ENCODE measurements at places on chromosomes 3 and 15. TPM values are rescaled to one million over a fixed set of nuclear protein-coding genes. Genes with fewer than 3 reads are reported as not detected.
A peak's percentile ranks its signal among the peaks of the same experiment; 100 is the strongest.

SEMA7A gene
- total RNA-seq = 36.2 TPM

BUB1B gene
- total RNA-seq = 108 TPM

C15orf62 gene
- total RNA-seq = not detected

SLC2A2 gene
- not detected for total RNA-seq

ROPN1 gene
- total RNA-seq = not detected

ABHD14A gene
- total RNA-seq = 10.5 TPM

DNA sequence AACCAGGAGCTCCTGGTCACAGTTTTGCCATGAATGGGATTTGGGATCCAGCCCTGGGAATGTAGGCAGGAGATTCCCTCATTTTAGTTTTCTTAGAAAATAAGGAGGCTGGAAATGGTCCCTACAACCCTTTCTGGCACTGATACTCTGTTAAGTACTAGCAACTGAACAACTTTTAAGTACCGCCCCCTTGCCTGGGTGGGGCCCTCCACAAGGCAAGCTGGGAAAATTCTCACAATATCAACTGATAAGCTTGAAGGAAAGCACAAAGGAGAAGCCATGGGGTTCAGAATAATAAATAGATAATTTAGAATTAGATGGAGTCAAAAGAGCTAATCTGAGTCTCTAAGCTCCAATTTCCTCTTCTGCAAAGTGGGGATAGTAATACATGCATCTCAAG, 4.2 kb upstream of the DGKG start:
- no peak for DNase-seq

DNA sequence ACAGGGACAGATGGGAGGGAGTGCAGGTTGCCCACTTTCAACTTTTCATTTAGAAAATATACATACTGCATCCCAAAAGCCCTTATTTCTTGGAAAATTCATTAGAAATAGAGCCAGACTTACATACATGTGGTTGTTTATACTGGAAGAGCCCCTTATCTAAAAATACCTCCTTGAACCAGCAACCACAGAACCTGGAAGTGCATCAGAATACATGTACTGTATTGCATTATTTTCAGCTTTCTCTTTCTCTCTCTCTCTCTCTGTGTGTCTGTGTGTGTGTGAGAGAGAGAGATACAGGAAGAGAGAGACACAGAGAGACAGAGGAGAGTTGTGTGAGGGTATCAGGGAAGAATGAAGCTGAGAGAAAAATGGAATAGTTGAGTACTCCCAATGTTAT, 29.5 kb upstream of the LSAMP start:
- no peak for DNase-seq

GRCh38 chr3:141784531-141784930, 21.3 kb downstream of the GRK7 start:
- no peak for DNase-seq

DNA sequence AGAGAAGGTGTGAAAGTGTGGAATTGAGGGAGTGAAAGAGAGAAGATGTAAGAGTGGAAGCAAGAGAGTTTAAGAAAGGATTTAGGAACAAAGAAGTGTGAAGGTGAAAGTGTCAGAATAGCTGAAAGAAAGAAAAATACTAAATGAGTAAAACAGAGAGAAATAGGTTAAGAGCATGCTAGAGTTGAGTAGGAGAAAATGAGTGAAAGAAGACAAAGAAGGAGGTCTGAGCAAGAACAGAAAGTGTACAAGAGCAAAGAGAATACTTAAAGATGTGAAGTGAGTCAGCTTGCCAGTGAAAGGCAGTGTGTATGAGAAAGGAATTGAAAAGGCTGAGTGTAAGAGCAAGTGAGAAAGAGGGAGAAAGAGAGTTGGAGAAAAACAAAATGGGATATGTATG, 348.8 kb upstream of the BCHE start:
- no peak for DNase-seq

DNA sequence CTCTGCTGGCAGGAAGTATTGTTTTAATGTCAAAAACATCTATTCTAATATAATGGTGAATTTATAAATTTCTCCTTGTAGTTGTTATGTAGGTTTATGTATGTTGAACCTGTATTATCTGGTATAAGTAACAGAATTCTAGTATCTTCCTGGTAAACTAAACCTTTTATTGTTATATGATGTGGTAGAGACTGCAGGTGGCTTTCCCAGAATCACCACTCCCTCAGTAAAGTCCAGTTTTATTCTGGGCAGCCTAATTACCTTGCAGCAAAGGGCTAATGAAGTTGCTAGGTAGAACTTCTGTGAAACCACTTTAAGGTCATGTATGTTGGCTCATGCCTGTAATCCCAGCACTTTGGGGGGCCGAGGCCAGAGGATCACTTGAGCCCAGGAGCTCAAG, 15.6 kb downstream of the CSNK1G1 start:
- DNase-seq = no peak

GRCh38 chr3:50484722-50485121, 18.7 kb downstream of the CACNA2D2 start:
- no peak for DNase-seq

DNA sequence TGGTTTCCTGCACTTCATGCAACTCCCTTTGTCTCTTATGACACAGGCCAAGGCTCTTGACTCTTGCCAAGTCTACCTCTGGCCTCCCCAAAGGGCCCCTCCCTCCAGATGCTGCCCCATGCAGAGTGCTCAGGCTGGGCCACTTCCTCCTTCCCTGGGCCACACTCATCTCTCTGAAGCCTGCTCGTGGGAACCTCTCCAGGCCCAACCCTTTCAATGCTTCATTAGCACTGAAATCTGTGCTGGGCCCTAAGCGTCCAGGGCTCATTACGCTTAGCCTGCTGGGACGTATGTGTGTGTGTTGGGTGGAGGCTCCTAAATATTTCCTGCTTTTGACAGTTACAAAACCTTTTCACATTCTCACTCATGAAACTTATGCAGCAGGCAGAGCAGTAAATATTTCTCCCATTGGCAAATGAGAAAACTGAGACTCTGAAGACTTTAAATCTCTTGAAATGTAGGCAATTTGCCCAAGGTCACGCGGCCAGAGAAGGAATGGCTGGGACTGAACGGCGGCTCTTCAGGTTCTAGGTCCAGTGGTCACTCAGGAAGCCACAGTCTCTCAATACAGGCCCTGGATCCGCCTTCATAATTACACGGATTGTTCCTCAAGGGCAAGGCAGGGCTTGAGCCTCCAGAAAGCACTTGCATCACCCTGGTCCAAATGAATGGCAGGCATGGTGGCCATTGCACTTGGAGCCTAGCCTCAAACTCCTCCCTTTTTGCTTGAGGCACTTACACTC, 241.7 kb upstream of the HES1 start:
- peak; percentile 92 for DNase-seq

- no peak for DNase-seq
Measured at GRCh38 chr3:195058336-195059005, 212.5 kb downstream of the XXYLT1 start.

DNA sequence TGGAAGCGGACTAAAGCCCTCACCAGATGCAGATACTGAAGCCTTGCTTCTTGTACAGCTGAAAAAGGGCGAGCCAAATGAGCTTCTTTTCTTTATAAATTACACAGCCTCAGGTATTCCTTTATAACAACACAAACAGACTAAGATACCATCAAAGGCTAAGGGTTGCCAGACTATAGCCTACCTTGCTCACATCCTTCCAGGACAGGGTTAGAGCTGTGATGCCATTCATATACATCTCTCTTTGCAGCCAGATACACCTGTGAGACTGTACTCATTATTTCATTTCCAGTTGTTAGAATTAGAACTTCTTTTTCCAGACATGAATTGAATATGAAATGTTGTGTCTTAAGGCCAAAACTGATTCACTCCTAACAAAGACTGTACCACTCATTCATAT, 262.8 kb upstream of the NR2F2 start:
- no peak for DNase-seq

DNA sequence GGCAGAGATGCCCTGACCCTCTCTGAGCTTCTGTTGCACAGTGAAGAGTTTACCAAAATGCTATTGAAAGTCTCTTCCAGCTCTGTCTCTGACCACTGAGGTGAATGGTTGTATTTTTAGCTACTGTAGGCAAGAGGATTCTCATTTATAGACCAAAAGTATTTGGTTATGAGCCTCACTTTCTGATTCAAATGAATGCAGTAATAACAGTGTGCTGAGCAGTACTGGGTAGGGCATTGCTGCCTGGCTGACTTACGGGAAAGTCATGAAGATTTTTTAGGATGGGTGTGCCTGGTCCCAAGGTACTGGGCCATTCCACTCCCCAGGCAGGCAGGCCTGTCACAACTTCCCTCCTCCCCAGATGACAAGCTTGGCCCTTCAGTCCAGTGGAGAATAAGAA, 15.5 kb downstream of the PLA1A start:
- DNase-seq = no peak

GRCh38 chr15:69906256-69907185, 191.2 kb downstream of the TLE3 start:
- no peak for DNase-seq

GRCh38 chr15:28934645-28935044, 48.9 kb downstream of the APBA2 start:
- no peak for DNase-seq

- DNase-seq = no peak
Measured at GRCh38 chr3:37236024-37236423, 61.6 kb upstream of the LRRFIP2 start.

- peak; percentile 66 for DNase-seq
Measured at GRCh38 chr3:136862617-136863322, 762 bp downstream of the NCK1 start.

- DNase-seq = peak; percentile 89
Measured at GRCh38 chr15:67146875-67147381, 81.5 kb downstream of the SMAD3 start.

GRCh38 chr15:72173401-72173800, 24.2 kb downstream of the GRAMD2A start:
- DNase-seq = no peak

DNA sequence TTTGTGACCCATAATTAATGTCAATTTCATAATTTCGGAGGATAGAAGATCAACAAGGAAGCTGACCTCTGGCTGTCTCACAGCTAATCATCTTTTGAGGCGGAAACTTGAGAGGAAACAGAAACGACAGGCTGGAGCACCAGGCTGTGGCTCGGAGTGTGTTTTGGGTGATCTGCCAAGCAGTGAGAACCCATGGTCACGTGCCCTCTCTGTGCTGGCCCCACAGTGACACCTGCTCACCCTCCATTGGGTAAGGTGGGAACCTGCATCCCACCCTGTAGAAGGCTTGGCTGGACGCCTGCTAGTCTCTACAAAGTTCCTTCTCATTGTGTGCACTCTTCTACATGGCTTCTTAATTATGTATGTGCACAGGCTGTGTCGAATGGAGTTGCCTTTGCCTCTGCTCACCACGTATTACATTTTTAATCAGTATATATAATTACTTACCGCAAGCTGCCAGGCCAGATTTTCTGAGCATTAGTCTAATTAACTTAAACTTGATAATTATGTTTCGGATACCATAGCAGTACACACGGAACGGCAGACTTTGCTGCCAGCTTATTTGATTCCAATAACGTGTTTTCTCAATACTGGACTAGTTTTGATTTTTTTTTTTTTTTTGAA, 719.4 kb upstream of the CFAP20DC start:
- DNase-seq = no peak
